Activated CD4-positive, CD25-positive, alpha-beta regulatory T cell (primary cell): ENCODE measurements at places on chromosomes 12 and 14.

DNA sequence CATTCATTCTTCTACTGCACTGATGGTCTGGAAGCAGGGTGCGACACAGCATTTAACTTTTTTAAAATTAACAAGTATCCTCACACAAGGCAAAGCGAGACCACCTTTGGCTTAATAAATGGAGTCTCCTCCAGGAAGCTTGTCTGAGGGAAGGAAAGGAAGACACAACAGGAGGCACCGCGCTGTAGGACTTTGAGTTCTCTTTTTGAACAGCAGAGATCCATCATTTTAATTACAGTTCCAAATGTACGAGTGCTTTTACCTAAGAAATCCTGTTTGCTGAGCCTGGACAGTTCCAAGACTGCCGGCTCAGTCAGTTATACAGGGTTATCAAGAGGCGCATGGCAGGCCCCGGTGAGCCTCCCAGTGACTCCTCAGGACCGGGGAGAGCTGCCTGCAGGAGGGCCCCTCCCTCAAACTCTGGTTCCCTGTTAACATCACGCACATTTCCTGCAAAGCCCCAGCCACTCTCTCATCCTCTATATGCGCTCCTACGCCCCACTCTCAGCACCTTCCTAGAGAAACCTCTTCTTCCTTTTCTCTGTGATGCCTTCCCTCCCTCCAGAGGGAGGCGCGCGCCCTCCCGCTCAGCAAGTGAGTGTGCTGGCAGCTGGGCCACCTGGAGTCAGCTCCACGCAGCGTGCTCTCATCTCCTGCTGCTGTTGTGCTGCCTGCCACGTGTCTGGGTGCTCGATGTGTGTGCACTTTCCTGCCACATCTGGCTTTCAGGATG is 46.1 kb downstream of the STX2 start:
- no peak for DNase-seq

- DNase-seq: no peak
Measured at GRCh38 chr14:101926085-101926484, 38.3 kb upstream of the DYNC1H1 start.

- no peak for DNase-seq
Measured at GRCh38 chr12:21800011-21800410, 25.5 kb upstream of the KCNJ8 start.

GRCh38 chr12:113479590-113480335 is 8.1 kb upstream of the LHX5 start:
- no peak for DNase-seq

DNA sequence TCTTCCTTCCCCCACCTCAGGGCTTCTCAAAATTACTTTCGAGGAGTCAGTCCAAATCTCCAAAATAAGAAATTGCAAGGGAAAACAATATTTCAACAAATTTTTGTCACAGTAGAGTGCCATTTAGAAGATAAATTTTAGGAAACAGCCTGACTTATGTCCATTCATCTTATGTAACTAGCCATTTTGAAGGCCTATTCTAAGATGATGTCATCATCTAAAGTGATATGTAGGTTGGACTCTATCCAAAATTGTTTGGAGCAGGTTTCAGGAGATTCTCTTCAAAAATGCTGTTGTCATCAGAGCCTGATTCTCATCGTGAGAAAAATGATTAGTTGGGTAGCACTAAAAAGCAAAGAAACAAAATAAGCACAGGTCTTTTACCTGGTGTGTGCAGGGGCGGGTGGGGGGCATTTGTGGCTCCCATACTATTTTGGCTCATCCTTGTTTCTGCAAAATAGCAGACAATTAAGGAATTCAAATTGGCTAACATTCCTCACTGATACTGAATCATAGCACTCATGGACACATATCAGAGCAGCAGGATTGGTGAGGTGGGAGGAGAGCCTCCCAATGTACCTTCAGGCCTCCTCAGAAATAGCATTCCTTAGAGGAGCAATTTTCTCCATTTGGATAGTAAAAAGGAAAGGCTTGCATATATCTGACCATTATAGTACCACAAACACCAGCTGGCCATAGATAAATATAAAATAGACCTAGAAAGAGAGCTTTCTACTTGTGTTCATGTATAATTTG is 360.9 kb upstream of the NAV3 start:
- DNase-seq: no peak
